ENCODE measurements at places on chromosomes 16 and 17.

DNA sequence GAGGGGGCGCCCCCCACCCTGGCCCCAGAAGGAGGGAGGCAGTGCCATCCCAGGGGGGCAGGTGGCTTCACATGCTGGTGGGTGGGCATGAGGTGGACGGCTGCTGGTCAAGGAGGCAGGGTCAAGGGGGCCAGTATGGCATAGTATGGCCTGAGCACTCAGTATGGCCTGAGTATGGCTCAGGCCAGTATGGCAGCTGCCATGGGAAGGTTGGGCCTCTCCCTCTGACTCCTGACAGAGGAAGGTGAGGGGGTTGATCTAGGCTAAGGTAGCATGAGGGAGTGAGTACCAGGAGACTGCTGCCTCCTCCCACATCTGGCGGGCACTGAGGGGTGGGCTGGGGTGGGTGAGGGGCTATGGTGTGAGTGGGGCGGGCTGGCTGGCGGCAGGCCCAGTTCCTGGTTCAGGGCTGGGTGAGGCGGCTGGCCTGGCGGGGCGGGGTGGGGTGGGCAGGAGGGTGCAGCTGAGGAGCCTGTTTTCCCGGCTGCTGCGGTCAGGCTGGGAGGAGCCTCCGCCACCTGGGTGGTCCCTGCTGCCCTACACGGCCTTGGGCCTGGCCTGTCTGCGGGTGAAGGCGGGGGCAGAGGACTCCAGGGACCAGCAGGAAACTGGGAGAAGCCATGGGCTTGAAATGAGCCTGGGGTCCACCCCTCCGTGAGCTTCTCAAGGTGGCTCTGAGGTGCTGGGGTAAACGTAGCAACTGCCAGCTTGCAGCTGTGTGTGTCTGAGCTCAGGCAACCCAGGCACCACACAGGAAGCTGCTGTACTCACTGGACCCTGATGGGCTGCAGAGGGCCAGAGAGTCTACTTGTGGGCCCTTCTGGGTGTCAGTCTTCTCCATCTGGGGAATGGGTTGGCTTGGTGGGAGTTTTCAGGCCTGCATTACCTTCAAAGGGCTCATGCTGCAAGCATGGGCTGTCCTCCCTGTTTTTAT is 57.0 kb downstream of the RAI1 start:
- no peak for DNase-seq

DNA sequence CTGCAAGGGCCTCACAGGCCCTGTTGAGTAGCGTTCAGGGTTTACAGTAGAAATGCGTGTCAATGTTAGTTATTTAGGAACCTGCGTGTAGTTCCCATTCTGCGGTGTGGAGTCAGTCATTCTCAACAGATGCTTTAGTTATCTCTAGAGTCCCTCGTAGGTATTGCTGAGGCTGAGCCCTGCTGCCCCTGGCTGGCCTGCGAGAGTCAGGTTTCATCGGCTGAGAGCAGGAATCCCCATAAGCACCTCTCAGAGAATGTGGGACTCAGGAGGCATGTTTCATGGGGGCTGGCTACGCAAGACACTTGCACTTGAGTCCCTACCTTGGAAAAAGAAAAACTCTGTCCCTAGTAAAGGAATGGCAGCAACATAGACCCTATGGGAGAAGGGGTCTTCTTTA is 347.5 kb upstream of the ASIC2 start:
- DNase-seq: no peak

DNA sequence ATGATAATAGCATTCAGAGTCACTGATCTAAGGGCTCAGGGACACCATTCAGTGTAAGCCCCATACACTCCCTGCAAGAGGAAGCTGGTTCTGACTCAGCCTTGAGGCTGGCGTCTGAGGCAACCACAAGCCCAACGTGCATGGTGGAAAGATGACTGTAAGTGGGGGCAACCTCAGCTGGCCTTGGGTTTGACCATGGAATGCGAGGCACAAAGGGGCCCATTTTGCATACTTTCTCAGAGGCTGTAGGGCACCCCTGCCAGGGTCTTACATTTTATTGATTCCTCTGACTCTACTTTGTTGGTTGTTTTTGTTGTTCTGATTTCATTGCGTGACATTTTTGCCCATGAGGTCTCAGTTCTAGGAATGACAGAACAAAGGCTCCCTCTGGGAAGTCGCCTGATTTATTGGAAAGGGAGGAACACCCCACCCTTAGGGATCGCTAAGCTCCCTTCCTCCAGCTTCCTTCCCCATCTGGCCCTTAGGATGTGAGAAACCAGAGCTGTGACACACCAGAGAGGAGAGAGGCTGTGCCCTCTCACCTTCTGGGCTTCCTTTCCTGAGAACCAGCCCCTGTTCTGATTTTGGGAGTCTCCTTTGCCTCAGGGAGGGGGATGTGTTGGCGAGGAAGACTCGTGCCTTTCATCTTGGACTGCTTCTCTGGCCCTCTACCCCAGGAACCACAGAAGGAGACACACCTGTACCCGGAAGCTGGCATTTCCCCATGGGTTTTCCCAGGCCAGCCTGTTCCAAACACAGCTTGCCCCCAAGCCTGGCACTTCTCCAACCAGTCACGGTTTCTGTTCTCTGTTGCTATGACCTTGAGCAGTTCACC is 5.6 kb upstream of the CIITA start:
- DNase-seq: peak; percentile 51

GRCh38 chr17:66538776-66539175 is 236.4 kb downstream of the PRKCA start:
- no peak for DNase-seq

DNA sequence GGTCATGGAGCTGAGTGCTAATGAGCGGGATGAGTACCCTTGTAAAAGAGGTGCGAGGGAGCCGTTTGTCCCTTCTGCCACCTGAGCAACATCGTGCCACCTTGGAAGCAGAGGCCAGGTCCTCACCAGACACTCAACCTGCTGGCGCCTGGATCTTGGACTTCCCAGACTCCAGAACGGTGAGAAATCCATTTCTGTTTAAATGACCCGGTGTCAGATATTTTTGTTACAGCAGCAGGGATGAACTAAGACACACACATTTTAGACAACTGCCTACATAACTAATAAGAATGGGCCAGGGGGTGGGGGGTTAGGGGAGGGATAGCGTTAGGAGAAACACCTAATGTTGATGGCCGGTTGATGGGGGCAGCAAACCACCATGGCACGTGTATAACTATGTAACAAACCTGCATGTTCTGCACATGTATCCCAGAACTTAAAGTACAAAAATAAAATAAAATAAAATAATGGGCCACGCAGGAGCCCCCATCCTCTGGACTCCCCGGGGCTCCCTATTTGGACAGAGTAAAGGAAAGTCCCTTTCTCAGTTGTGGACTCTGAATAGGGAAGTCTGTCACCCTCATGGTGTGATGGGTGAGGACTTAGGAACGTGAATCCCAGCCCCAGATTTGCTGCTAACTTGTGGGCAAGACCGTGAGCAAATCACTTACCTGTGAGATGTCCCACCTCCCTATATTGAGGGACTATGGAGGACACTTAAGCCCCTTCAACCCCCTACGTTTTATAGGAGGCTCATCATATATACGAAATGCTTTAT is 60.6 kb upstream of the DNAH17 start:
- no peak for DNase-seq

DNA sequence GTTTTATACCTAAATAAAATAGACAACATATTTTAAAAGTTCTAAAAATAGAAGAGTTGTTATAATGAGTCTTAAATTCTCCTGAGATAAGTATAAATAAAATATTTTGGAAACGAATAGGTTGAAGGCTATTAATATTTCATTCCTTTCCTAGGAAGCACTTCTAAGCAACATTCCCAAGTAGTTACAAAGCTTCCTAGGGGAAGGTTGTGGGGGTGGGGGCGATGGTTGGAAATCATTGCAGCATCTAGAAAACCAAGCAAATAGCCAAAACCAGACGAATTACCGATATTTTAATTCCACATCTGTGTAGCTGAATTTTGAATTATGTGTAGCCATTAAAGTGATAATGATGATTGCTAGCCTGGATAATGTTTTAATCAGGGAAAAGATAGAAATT is 26.9 kb downstream of the PTRH2 start:
- no peak for DNase-seq

- no peak for DNase-seq
Measured at GRCh38 chr17:72665852-72666851, 426.3 kb downstream of the SLC39A11 start.

DNA sequence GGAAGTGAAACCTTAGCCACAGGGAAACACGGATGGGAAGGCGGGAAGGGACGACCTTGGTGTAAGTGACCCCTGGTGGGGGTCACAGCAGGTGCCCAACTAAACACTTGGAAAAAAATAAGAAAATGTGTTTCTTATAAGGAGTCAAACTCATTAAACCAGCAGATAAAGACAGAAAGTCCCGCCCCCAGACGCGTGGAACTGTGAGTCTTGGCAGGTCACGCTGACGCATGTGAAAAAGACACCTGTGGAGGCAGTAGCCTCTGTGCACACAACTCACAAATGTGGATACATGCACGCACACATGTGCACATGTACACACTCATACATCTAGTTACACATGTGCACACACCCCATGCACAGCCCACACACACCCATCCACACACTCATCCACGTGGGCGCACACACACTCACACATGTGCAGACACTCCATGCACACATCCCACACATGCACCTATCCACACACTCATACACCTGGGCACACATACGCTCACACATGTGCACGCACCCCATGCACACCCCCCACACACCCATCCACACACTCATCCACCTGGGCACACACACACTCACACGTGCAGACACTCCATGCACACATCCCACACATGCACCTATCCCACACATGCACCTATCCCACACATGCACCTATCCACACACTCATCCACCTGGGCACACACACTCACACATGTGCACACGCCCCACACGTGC is 432.4 kb downstream of the SOX9 start:
- DNase-seq: no peak

DNA sequence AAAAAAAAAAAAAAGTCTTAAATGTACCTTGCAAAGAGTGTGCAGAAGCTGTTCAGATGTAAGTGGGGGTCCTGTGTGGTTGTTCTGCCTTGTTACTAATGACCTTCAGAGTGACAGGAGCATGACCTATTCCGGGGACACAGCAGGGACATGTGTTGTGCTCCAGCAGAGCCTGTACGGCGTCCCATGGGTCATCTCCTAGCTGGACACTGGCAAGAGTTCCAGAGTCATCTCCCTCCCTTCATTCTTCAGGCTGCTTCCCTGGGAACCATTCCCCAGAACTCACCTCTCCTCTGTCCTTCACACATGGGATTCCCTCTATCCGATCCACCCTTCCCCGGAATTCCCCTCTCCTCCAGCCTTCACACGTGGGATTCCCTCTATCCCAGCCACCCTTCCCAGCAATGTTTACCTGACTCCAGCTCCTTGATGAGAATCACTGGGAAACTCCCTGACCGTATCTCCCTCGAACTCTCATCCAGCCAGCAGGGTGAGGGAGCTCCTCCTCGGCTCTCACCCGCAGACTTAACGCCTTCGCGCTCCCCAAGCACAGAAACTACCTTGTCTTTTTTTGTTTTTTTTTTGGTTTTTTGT is 85.8 kb downstream of the MRM3 start:
- DNase-seq: no peak

GRCh38 chr17:7280519-7281073 is 922 bp upstream of the SLC2A4 start:
- peak; percentile 84 for DNase-seq

- DNase-seq: no peak
Measured at GRCh38 chr16:35744726-35745125, 2285.3 kb downstream of the TP53TG3F start.

DNA sequence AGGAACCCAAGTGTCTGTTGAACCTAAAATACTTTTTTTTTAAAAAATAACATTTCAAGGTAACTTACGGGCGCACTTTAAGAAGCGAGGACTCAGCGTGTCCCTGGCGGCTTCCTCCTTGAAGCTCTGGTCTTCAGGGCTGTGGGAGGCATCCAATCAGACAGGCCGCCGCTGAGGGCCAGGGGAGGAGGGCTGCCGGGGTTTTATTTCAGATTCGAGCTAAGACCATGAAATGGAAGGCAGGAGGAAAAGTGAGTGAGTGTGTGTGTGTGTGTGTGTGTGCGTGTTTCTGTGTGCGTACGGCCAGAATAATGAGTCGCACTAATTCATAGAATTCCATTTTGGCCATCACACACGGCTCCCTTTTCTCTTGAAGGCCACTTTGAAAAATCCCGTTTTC is 41.1 kb downstream of the C16orf78 start:
- no peak for DNase-seq

GRCh38 chr17:19357761-19358160 is 4.8 kb downstream of the B9D1 start:
- no peak for DNase-seq

GRCh38 chr16:1637526-1637925 is 25.4 kb downstream of the CRAMP1 start:
- no peak for DNase-seq

GRCh38 chr17:3894188-3894587 is 1.3 kb upstream of the CAMKK1 start:
- DNase-seq: no peak

GRCh38 chr16:30335598-30336474 is 19.3 kb downstream of the CD2BP2 start:
- DNase-seq: no peak

DNA sequence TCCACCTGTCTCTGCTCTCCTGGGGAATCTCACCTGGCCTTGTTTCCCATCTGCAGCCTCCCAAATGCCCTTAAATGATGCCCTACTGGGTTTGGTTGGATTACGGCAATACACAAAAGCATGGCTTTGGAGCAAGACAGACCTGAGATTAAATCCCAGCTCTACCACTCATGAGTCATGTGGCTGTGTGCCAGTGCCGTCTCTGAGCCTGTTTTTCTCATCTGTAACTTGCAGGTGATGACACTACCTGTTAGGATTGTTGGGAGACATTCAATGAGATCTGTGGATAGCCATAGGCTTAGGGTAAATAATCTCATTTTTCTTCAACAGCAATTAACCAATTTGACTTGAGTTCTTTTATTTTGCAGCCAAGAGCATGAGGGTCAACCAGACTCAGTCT is 240.3 kb downstream of the MAF start:
- no peak for DNase-seq

All from CD4-positive, alpha-beta T cell (primary cell).